ENCODE measurements at places on chromosomes 5 and 9.

DNA sequence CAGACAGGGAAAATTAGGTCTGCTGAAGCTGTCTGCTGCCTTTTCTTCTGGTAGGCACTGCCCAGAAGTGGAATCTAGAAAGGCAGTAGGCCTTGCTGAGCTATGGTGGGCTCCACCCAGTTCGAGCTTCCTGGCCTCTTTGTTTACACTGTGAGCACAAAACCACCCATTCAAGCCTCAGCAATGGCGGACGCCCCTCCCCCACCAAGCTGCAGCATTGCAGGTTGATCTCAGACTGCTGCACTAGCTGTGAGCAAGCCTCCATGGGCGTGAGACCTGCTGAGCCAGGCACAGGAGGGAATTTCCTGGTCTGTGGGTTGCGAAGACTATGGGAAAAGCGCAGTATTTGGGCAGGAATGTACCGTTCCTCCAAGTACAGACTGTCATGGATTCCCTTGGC, 18.5 kb downstream of the AGTPBP1 start:
- DNase-seq, result peak; percentile 39

- no peak for DNase-seq
These were observed 112.3 kb downstream of the GCNT1 start for GRCh38 chr9:76571288-76571687.

DNA sequence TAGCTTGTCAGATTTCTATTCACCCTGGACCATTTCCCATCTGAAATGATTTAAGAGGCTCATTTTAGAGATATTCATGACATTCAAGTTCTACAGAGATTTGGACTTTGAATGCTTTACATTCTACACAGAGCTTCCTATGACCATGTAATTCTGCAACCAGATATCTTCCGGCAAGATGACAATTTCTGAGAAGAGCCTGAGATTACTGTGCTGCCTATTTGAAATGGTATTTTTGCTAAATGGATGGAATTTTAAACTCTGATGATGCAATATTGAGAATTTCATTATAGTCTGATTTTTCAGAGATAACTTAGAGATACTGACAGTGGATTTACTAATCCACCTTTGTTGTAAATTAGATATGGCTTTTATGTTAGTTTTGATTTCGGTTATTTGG, 16.0 kb upstream of the ACOT12 start:
- DNase-seq, result no peak

- no peak for DNase-seq
These were observed 16.2 kb downstream of the RBM18 start for GRCh38 chr9:122248448-122248865.

DNA sequence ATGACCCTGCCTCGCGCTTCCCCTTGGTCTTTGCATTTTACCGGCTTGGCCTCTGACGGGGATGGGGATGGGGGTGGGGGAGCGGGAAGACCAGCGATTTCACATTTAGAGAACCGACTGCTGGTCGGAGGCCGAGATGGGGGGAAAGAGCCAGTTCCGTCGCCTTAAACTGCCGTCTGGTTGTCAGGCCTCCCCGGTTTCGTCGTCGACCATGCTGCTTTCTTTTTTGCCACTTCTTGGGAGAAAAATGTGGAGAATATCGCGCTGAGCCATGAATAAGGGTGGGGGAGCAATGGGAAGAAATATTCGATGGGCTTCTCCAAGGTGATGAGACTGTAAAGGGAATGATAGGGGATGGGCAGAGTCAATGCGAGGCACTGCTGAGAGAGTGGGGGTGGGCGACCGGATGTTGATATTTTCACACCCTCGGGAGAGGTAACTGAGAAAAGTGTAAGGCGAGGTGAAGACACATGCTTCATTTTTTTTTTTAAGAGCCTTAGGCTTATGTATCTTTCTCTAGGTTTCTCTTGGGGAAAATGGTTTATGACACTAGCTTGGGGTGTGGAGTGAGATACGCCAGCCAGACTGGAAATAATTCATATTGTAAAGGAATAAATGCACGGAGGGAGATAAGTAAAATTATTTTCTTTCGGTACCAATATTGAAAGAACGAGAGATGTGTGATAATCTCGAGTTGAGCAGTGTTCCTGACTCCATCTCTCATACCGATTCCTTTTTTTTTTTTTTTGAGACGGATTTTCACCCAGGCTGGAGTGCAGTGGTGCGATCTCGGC, 1.1 kb downstream of the KIF2A start:
- peak; percentile 71 for DNase-seq

GRCh38 chr5:116766470-116766947, 191.9 kb upstream of the SEMA6A start:
- DNase-seq, result no peak

DNA sequence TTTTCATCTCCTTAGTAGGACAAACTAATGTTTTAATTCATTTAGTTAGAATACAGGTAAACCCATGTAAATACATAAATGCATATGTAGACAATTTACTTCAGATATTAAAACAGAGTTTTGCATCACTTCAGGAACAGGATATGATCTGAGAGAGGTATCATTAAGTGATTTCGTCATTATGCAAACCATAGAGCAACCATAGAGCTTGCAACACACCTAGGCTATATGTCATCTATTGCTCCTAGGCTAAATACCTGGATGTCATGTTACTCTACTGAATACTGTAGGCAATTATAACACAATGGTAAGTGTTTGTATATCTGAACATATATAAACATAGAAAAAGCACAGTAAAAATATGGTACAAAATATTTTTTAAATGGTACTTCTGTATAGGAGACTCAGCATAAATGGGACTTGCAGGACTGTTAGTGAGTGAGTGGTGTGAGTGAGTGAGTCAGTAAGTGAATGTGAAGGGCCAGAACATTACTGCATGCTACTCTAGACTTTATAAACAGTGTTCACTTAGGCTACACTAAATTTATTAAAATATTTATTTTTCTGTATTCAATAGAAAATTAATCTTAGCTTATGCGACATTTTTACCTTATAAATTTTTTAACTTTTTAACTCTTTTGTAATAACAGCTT, 1377.5 kb upstream of the CDH9 start:
- no peak for DNase-seq

DNA sequence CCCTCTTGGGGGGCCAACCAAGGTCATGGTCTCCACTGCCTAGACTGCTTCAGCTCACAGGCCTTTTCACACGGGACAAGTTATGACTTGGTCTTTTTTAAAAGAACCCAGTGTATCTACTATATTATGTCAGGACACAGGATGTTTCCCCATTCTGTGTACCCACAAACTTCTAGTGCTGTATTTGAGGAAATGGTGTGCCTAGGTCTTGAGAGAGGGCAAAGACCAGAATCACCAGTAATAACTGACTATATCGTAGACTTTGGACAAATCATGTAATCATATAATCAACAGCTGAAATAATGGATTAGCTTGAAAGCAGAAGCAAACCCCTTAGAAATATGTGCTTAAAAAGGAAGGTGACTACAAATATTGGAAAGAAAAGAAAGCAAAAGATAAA, 133.3 kb downstream of the ARL15 start:
- no peak for DNase-seq

GRCh38 chr9:71629578-71630215, 138.6 kb downstream of the CEMIP2 start:
- no peak for DNase-seq

DNA sequence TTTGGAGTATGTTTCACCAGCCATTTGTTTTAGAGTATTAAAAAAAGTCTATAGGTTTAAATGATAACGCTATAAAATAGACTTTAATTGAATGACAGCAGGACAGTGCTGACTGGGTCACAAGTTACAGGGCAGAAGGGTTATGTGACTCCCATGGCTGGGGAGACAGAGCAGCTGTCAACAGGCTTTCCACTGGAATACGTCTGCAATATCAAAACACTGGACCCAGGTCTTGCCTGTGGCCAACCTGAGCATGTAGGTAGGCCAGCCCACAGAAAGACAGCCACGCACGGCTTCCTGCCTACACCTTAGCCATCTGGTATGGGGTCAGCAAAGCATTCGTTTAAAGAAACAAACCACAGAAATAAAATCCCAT, 80.7 kb downstream of the OTULIN start:
- no peak for DNase-seq

DNA sequence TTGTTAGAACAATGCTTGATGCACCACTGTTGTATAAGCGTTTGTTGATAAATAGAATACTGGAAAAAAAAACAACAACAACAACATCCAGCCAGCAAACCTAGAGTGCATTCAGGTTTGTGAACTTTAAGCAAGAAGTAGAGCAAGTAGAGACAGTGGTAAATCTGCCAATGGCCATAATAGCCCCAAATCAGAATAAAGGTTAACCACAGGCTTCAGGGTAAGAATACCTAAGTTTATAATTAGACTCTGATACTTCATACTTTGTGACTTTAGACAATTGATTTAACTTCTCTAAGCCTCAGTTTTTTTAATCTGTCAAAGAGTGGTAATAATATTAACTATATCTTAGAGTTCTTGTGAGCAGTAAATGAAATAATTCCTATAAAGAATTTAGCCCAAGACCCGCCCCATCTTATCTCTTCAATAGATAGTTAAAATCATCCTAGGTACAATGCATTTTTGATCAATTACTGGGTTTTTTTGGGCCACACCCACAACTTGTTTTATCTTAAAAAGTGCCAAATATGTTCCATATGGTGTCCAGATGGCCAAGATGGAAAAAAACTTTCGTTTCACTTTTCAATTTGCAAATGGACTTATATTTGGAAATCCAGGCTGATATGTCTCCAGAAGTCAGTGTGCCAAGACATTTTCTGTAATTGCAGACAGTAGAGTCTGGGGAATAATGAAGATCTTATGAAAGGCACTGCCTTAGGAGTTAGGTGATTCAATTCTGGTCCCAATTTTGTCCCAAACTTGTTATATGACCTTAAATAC, 24.5 kb upstream of the DPYSL3 start:
- no peak for DNase-seq

DNA sequence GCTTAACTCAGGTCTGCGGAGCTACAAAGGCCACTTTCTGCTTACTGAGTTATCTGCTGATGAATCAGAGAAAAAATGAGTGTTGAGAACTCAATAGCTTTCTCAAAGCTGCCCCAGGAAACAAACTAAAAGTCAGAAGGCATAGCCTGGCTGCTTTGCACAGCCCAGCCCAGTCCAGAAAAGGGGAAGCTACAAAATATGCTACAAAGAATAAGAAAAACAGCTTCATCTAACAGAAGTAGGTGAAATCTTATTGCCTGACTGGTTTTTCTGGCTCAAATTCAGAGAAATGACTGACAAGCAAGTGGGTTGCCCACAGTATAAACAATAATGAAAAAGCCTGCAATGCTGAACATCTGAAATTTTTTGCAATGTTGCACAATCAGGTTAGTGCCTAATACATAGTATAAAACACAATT, 156.2 kb downstream of the PPP2R2B start:
- DNase-seq, result no peak

DNA sequence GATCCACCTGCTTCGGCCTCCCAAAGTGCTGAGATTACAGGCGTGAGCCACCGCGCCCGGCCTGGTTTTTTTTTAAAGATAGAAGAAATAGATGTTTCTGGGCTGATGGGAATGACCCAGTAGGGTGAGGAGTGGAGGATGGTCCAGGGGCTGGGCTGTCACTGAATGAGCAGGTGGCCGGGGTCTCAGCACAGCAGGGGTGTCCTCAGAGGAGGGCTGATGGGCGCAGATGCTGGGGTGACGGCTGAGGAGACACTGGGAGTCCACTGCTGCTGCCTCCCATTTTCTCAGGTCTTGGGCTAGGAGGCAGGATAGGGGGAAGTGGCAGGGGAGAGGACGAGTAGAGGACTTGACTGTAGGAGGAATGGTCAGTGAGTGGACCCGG, 2.3 kb upstream of the TOR4A start:
- no peak for DNase-seq

DNA sequence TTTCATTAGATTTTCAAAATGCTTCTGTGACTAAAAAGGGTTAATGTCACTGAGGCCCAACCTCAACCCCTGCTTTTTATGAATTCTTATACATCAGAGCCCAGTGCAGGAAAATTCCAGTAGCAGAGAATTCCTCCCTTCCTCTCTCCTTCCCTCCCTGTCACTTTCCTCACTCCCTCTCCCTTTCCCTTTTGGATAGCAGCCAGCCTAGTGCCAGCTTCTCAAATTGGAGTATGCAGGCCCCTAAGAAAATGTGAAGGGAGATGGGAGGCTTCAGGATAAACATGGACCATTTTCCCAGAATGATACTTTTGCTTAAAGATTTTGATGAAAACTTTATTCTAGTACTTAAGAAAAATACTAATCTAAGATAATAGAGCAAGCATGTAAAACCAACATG, 507.4 kb downstream of the KDM4C start:
- no peak for DNase-seq

- DNase-seq, result no peak
These were observed 35.2 kb upstream of the PIK3R1 start for GRCh38 chr5:68180121-68181038.

GRCh38 chr5:172102913-172103626, 85.0 kb downstream of the STK10 start:
- DNase-seq, result no peak

DNA sequence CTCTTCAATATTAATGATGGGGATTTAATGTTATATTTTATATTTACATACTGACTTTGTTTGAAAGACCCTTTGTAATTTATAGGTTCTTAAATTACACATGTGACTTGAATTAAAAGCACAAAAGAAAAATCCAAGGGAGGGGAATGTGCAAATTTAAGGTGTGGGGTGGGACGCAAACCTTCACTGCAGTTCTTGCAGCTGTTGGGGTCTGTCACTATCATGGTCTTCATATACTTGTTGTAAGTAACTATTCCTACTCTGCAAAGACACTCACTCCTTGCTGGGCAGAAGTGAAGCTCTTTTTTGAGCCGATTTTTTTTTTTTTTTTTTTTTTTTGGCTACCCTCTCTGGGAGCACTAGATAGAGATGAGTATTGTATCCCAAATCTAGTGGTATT, 505.3 kb downstream of the ARHGEF28 start:
- DNase-seq, result no peak

- DNase-seq, result no peak
These were observed 74.9 kb downstream of the FANCC start for GRCh38 chr9:95242613-95243012.

DNA sequence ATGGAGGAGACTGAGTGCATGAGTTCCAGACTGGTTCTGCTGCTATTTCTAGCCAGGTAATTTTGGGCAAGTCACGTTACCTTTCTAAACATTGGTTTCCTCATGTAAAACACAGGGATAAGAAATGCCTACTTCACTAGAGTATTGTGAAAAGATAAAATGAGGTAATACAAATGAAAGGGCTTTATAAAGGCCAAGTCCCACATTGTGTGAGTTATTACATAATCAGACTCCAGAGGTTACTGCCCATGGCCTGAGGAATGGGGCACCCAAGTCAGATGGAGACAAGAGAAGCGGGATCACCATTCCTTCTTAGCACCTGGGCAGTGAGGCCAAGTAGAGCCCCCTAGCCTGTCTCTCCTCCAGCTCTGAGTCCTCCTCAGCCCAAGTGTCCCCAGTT, 7.5 kb downstream of the HBEGF start:
- DNase-seq, result no peak

- DNase-seq, result no peak
These were observed 622 bp upstream of the RGS14 start for GRCh38 chr5:177357146-177357458.

- no peak for DNase-seq
These were observed 4.2 kb upstream of the PRSS3 start for GRCh38 chr9:33791117-33791516.

DNA sequence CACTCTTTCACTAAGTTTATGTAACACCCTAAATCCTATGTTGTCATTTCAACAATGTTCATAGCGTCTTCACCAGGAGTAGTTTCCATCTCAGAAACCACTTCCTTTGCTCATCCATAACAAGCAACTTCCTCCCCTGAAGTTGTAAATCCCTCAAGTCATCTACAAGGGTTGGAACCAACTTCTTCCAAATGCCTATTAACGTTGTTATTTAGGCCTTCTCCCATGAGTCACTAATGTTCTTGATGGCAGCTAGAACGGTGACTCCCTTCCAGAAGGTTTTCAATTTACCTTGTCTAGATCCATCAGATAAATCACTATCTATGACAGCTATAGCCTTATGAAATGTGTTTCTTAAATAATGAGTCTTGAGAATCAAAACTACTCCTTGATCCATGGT, 73.3 kb upstream of the TARS1 start:
- DNase-seq, result no peak

All from DND-41 (cell line).